AML-193 (cell line): ENCODE measurements at places on chromosomes 16 and 17.

GRCh38 chr17:78523934-78524655 lies 53.1 kb downstream of the DNAH17 start:
- DNase-seq, result no peak

DNA sequence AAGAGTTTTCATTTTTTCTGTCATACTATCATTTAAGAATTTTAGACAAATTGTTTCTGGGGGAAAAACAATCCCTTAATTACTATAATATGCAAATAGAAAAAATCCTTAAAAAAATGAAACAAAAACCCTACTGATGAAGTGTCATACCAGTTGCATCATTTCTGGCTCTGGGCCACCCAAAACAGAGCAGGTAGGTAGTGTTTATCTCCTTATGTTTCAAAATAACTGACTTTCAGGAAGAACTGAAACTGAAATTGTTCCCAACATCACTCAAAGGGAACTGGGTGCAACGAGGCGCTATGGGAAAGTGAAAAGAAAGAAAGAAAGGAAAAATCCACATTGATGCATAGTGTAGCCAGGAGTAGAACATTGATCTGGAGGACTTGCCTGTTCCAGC lies 653.1 kb upstream of the SOX9 start:
- no peak for DNase-seq

GRCh38 chr17:66555605-66556004 lies 253.2 kb downstream of the PRKCA start:
- no peak for DNase-seq

GRCh38 chr16:88662843-88663606 lies at the start of gene MVD:
Gene MVD (minus strand): TSS chr16:88663091. CDS start chr16:88663080, 11 bp downstream.
- peak; percentile 94 for DNase-seq

DNA sequence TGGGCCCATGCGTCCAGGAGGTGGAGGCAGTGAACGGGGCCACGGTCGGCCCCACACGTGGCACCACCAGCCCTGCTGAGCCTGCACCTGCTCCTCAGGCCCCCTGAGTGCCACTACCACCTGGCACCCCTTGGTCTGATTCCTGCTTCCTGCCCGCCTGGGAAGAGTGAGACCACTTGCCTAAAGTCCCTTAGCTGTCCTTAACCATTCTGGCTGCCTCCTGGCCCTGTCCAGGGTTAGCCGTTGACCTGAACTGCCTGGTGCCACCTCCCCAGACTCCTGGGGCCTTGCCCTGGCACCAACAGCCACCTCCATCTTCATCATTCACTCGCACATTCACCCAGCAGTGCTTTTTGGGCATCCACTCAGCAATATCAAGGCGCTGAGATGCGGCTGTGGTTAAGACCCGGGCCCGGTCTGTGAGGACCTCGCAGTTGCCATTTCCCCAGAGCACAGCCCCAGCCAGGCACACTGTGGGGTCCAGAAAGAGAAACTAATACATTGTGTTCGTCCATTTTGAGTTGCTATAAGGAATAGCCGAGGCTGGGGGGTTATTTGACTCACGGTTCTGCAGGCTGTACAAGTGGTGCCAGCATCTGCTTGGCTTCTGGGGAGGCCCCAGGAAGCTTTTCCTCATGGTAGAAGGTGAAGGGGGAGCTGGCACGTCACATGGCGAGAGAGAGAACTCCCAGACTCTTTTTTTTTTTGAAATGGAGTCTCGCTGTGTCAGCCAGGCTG lies 318.4 kb downstream of the SEC14L1 start:
- DNase-seq, result no peak

DNA sequence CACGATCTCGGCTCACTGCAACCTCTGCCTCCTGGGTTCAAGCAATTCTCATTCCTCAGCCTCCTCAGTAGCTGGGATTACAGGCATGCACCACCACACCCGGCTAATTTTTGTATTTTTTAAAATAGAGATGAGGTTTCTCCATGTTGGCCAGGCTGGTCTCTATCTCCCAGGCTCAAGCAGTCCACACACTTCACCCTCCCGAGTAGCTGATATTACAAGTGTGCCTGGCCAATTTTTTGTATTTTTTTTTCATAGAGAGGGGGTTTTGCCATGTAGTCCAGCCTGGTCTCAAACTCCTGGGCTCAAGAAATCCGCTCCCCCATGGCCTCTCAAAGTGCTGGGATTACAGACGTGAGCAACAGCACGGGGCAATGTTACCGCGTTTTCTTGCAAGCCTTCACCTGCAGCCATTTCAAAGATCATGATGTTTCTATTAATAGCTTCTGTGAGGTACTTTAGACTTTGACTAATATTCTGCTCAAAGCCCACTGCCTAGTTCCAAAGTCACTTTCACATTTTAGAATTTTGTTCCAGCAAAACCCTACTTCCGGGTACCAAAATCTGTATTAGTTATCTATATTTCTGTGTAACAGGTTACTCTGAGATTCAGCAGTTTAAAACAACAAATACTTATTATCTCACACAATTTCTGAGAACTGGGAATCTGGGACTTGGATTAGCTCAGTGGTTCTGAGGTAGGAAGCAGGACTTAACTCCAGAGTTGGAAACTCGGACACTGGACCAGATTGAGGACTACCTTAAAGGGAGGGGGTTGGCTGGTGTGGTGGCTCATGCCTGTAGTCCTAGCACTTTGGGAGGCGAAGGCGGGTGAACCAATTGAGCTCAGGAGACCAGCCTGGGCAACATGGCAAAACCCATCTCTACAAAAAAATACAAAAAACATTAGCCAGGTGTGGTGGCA lies 12.0 kb upstream of the MED13 start:
- DNase-seq, result no peak

DNA sequence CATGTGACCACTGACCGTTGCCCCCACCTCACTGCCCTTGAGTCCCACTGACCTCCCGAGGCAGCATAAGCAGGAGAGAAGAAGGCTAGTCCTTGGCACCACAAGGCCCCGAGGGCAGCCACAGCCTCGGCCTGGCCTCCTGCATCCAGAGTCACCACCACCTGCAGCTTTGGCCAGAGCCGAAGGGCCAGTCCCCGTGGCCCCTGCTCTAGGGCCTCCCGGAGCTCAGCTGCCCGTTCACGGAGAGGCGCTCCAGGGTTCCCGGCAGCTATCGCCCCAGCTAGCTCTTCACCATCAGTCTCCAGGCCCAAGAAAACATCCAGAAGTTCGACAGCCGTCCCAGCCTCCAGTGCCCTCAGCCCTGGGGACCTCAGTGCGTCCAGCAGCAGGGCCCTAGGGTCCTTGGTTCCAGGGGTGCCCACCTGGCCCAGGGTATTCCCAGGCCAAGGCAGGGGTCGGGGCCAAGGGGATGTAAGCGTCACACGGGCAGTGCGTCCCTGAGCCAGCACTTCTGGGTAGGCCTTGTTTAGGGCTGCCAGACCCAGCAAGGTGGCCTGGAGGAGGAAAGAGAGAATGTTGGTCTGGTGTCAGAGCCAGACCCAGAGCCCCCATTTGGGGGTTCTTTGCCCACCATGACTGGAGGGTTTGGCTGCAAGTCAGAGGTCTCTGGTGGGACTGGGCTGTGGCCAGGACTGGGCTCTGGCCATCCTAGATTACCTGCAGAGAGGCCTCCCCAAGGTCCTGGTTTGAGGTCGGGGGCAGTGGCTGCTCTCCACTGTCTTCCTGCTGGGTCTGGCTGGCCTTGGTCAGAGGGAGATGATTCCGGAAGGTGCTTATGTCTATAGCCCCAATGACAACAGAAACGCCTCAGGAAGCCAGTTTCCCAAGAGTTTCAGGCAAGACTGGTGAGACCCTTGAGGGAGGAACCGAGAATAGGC lies 1.8 kb downstream of the GHDC start:
- no peak for DNase-seq

DNA sequence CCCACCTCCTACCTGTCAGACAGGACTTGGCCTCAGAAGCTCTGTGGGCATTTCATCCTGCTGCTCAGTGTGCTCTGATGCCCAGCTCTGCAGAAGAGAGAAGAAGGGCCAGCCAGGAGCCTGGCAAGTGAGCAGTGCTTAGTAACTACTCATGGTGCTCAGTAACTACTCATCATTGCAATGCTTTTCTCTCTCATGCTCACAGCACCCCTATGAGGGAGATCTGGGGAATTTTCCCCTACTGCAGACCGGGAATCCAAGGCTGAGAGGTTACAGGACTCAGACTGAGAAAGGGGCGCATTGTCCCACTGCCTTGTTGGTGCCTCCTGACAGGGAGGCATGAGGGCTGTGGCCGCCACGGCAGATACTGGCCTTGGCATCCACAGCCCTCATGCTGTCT lies 261.1 kb downstream of the C16orf95 start:
- DNase-seq, result no peak

GRCh38 chr16:913817-914439 lies 56.9 kb downstream of the LMF1 start:
- no peak for DNase-seq

DNA sequence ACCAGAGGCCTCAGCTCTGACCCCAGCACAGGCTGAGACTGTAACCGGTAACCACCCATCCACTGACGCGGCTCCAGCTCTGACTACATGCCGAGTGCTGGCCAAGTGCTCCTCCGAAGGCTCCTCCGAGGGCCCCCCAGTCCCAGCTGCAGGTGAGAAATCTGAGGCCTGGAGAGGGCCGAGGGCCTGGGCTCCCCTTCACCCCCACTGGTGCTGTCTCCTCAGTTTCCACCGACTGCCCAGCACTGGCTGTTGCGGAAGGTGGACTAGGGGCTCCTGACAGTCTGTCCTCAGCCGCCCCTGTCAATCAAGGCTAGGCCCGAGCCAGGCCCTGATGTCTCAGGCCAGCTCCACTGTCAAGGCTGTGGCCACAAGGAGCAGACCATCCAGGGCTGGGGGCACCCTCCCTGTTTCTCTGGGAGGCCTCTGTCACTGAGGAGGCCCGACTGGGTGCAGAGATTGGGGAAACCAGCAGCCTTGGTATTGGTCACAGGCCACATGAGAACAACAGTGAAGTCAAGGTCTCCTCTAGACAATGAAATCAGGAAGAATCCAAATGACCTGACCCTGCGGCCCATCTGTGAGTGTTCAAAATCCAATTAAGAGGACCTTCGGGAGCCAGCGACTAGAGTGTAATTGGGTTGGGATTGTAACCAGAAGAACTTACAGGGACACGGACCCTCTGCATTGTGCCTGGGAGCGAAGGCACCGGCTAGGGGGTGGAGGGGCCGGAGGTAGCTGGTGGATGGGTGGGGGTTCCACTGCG lies 5.1 kb downstream of the TMEM235 start:
- no peak for DNase-seq

GRCh38 chr16:71645450-71645849 lies 19.5 kb downstream of the MARVELD3 start:
- peak; percentile 55 for DNase-seq

DNA sequence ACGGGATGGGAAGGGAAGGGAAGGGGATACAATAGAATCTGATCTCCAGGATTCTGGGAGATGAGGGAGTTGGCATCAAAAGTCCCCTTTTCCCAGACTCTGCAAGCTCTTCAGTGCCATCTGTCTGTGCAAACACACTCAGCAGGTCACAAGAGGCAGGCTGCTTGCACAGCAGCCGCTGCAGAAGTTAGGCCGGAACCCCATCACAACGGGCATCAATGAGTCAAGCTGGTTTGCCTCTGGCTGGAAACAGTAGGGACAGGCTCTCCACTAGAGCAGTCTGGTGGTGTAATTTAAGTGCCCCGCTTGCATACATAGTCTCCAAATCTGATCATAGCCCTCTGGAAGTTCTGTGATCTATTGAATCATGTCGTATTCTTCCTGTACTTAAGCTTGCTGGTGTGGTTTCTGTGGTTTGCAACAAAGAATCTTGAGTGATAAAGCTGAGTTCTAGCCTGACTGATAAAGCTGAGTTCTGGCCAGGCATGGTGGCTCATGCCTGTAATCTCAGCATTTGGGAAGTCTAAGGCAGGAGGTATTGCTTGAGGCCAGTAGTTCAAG lies 33.7 kb upstream of the KDM8 start:
- peak; percentile 38 for DNase-seq

GRCh38 chr16:30846649-30847402 lies 47.1 kb downstream of the BCL7C start:
- no peak for DNase-seq

DNA sequence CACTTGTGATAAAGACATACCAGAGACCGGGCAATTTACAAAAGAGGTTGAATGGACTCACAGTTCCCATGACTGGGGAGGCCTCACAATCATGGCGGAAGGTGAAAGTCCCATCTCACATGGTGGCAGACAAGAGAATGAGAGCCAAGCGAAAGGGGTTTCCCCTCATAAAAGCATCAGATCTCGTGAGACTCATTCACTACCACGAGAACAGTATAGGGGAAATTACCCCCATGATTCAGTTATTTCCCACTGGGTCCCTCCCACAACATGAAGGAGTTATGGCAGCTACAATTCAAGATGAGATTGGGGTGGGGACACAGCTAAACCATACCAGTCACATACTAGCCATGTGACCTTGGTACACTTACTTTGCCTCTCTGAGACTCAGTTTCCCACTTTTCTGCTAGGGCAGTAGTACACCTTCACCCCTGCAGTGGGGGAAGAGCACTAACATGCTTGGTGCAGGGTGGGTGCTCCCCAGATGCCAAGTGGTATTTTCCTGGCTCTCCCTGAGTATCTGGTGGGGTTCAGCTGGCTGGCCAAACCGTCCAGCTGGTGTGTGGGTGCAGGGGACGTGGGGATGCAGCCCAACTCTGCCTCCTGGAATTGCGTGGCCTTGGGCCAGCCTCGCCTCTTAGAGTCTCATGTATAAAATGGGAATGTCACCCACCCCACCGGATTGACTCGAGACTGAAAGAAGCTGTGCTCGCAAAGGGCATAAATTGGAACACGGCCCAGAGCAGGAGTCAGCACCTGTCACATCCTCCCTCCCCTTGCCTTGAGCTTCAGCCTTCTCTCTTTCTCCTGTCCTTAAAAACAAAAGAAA lies 364.1 kb downstream of the CPPED1 start:
- DNase-seq, result no peak

DNA sequence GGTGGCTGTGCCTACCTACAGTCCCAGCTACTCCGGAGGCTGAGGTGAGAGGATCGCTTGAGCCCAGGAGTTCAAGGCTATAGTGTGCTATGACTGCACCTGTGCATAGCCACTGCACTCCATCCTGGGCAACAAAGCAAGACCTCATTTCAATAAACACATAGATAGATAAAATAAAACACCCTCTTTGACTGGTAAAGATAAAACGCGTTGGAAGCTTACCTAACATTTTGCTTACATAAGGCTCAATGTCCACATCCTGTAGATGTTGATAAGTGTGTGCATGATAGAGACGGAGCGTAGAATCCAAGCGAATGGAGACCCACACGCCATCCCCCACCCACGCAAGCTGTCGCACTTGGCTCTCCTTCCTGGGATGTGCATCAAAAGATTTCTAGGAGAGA lies 113.4 kb upstream of the TOB1 start:
- DNase-seq, result no peak

GRCh38 chr16:27538528-27538927 lies 11.2 kb downstream of the GTF3C1 start:
- DNase-seq, result no peak

GRCh38 chr16:61149709-61150108 lies 886.5 kb downstream of the CDH8 start:
- no peak for DNase-seq

- DNase-seq, result peak; percentile 81
Measured at GRCh38 chr17:78253946-78254672, 22.7 kb downstream of the TMEM235 start.

- no peak for DNase-seq
Measured at GRCh38 chr17:1177016-1177700, 2.6 kb downstream of the ABR start.
